ENCODE measurements at places on chromosomes 2 and 18.
A peak's percentile ranks its signal among the peaks of the same experiment; 100 is the strongest.

- no peaks in the 10 kb centered on the region for H3K36me3 ChIP-seq
- H3K27me3 ChIP-seq: peaks cover 23% of the 10 kb centered on the region
- no peak overlapping the region for H3K4me3 ChIP-seq
- DNase-seq: no peak
Measured at GRCh38 chr2:173462892-173463840, 108.5 kb downstream of the CDCA7 start.

- H3K36me3 ChIP-seq: peaks cover 26% of the 10 kb centered on the region
- H3K27ac ChIP-seq: no peak overlapping the region
- DNase-seq: no peak
- no peaks in the 10 kb centered on the region for H3K27me3 ChIP-seq
Measured at GRCh38 chr2:69817729-69818501, 11.5 kb upstream of the GMCL1 start.

DNA sequence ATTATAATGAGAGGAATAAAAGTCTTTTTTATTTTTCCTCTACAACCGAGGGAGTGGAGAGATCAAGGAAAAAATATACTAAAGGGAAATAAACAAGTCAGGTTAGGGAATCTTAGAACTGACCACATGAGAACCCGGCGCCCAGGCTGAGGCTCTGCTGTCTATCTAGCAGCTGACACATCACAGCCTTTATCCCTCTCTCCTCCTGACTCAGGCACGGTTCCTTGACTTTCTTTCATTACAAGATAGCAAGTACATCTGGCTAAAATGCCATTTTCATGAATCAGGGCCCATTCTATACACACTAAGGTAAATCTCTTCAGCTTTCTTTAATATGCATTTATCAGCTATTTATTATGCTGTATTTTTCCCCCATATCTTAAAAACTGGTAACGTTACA is 296.0 kb downstream of the TMX3 start:
- H3K4me3 ChIP-seq: no peak overlapping the region
- H3K27me3 ChIP-seq: no peaks in the 10 kb centered on the region
- H3K36me3 ChIP-seq: no peaks in the 10 kb centered on the region
- H3K27ac ChIP-seq: no peak overlapping the region

- H3K27ac ChIP-seq: no peak overlapping the region
- no peak overlapping the region for H3K4me3 ChIP-seq
- H3K36me3 ChIP-seq: no peaks in the 10 kb centered on the region
- peaks cover 12% of the 10 kb centered on the region for H3K27me3 ChIP-seq
- DNase-seq: no peak
Measured at GRCh38 chr2:120862201-120863060, 126.8 kb downstream of the GLI2 start.

DNA sequence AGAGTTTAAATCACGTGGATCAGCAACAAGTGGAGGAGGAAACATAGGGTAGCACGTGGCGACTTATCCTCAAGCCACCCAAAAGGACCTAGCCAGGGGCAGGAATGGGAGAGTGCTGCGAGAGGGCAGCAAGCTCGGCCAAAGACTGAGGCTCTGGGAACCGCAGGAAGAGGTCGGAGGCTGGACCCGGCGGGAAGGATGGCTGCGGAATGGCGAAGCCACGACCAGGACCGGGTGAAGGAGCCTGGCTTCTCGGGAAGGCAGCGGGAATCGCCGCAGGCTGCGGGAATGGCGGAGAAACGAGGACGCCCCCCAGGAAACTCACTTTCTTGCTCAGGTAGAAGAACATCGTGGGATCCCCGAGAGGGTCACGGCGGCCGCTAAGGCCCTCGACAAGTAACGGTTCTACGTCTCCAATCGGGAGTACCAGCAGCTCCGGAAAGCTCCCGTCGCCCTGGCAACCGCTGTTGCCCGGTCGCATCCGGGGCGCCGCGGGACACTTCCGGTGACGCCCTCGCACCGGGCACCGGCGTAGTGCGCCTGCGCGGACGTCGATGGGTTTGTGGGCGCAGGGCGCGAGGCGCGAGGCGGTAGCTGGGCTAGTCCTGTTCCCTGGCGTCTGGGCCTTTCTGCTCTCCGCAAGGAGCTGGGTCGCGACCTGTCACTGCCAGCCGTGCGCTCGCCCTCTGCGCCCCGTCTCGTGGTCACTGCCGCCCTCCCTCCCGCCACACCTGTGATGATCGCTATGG is at the start of gene WDR35:
WDR35 (minus strand) TSS at position 439 of the 749 bp plus-strand sequence; CDS start at position 349, 90 bp downstream.
- peaks cover 18% of the 10 kb centered on the region for H3K27me3 ChIP-seq
- DNase-seq: peak; percentile 93
- H3K4me1 ChIP-seq: peaks cover 31% of the 10 kb centered on the region

Measured in activated B cell treated with CpG ODN at 0.5 μM for 24 hours (primary cell).